ENCODE measurements at places on chromosomes 11 and 22. TPM values are rescaled to one million over a fixed set of nuclear protein-coding genes. Genes with fewer than 3 reads are reported as not detected.

The RIBC2 gene
- total RNA-seq: not detected

- DNase-seq: no peak
Measured at GRCh38 chr22:30881361-30882183, 87.0 kb downstream of the MORC2 start.

DNA sequence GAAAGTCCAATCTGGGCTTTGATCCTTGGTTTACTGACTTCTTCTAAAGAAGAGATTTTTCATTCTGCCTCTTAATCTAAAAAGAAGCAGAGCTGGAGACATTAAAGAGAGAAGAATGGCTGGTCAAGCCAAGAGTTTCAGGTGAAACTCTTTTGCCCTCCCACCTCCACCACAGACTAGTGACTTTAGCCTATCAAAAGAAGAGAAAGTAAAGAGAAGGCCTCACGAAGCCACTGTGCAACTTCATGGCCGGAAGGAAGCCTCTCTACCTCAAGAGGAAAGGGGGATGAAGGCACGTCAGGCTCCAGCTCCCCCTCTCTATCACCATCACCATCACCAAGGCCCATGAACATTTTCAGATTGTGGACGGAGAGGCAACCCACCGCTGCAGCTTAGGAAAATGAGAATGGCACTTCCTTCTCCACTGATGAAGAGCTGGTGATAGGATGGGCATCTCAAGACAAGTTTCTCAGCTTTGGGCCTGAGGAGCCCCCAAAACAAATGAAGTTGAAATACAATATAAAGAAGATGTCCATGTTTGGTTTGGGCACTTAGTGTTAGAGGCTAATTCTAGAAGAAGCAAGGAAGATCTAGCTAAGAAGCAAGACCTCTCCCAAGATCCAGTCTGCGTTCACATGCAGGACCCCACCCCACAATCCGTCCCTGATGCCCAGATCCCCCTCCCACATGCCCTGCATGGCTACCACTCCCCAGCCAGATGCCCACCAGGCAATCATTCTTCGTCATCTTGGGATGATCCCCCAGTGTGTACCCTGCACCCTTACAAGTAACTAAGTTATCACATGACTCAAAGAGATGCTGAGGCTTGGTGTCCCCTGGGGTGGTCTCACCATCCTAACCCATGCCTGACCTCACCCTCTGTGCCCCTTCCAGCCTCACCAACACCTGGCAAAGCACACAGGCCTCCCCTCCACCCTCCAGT, 52.6 kb downstream of the IGSF9B start:
- DNase-seq: no peak

DNA sequence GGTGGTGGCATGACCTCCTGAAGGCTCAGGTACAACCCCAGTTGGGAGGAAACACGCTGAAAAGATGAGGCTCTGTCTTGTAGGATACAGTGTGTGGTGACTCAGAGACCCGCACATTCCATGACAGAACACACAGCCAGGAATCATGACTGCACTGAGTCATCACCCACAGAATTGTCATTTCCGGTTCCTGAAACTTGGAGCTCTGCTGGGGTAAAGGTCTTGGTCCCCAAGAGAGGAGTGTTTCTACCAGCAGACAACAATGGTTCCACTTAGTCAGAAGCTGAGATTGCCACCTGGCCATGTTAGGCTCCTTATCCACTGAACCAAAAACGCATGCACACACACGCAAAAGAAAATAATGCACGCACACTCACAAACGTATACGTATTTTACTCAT, 31.5 kb upstream of the CYB5R3 start:
- DNase-seq: no peak

- no peak for DNase-seq
Measured at GRCh38 chr11:46223252-46223513, 54.3 kb upstream of the CREB3L1 start.
